Dermis blood vessel endothelial cell (primary cell): ENCODE measurements at places on chromosomes 2 and 18. TPM values are rescaled to one million over a fixed set of nuclear protein-coding genes. Genes with fewer than 3 reads are reported as not detected.

The TMEM198 gene
- total RNA-seq: under 0.01 TPM in 1 of 2 replicates, not detected in the other

The ASB18 gene
- under 0.01 TPM in 1 of 2 replicates, not detected in the other for total RNA-seq

- no peak for DNase-seq
Observed at GRCh38 chr2:194486326-194486725, 1170.7 kb upstream of the SLC39A10 start.

The MC5R gene
- not detected in 2 replicates for total RNA-seq

The RETREG2 gene
- total RNA-seq: 64.1 and 75.4 TPM in 2 replicates

The CD8A gene
- total RNA-seq: 0.05 TPM in 1 of 2 replicates, not detected in the other
